Esophagus squamous epithelium (tissue), 5 donors: ENCODE measurements at places on chromosomes 6 and 20. TPM values are rescaled to one million over a fixed set of nuclear protein-coding genes. Genes with fewer than 3 reads are reported as not detected.

GRCh38 chr6:31074401-31074800, 38.0 kb downstream of the C6orf15 start:
- DNase-seq = no peak

The RFX6 gene
- not detected for total RNA-seq

The MAFB gene
- 39.9 TPM for total RNA-seq

- no peak for DNase-seq
Measured at GRCh38 chr6:113388996-113389395, 468.1 kb upstream of the MARCKS start.

- DNase-seq = no peak
Measured at GRCh38 chr20:20799716-20800312, 87.4 kb upstream of the RALGAPA2 start.

GRCh38 chr6:165654144-165654543, 8.9 kb downstream of the PDE10A start:
- no peak for DNase-seq

DNA sequence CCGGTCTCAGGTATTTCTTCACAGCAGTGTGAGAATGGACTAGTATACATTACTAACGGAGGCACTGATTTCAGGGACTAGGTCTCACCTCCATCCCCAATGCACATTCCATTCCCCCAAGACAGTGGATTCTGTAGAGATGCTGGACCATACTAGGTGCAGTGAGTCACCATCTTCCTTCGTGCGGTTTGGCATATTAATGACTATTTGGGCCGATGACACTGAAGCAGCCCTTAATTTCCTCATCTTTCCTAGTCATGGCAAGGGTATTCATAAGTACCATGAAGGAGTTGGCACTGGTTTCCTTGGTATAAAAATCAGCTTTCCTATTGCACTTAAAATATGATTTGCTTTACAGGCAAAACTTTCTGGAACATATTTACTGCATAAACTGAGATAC, 121.4 kb upstream of the TRAF3IP2 start:
- no peak for DNase-seq

The LAMP5 gene
- not detected for total RNA-seq

DNA sequence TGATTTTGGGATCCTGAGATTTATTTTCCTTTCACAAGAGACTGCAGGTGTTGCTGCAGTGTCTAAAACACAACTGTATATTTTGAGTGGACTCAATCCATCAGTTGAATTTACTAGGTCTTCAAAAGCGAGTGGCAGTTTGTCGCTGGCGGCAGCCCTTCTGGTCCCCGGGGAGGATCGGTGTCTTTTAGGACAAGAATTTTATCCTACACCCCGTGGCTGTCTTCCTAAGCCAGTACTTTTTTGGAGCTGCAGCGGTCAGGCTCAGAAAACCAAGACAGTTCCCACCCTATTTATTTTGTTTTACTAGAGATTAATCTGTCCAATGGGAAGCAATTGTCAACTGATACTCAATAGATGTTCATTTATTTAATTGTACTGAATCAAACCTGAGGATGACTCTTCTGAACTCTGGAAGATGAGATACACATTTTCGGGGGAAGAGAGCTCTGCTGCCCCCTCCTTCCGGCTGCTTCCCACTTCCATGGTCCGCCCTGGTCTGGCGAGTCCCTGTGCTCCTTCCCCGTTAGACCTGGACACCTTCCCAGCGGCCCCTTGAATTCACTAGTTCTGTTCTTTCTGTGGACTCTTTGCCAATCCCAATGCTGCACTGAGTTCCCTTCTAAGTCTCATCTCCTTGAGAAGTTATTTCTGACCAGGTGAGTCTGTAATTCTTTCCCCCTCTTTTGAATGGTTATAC, 90.6 kb downstream of the ERMARD start:
- DNase-seq = no peak

GRCh38 chr20:34459209-34459897, 56.9 kb upstream of the DYNLRB1 start:
- DNase-seq = no peak

DNA sequence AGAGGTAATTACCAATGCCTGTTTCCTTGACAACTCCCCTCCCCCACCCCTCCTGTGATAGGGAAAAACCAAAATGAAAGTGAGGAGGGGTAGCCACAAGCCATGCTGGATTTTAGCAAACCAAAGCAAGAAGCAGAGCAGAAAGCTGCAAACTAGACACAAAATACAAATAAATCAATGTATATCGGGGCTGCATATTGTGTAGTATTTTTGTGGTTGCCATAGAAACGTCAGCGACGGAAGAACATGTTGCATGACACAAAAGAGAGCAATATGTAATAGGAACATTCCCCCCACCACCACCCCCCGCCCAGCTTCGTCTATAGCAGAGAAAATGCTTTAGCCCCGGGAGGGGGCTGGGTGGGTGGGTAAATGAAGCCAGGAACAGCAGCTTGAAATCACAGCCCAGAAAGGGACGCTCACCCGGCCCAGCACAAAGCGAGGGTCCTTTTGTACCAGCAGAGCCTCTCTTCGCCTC, 548 bp downstream of the AGPAT4 start:
- no peak for DNase-seq

The TREML4 gene
- not detected for total RNA-seq

GRCh38 chr6:4864519-4864918, 88.3 kb downstream of the CDYL start:
- DNase-seq = no peak

GRCh38 chr6:41066867-41067304, 5.3 kb downstream of the OARD1 start:
- no peak for DNase-seq

The KCNK17 gene
- total RNA-seq = 1.1 TPM

GRCh38 chr6:286681-287488, 5.4 kb upstream of the DUSP22 start:
- no peak for DNase-seq

The SLC35D3 gene
- not detected for total RNA-seq

The MMP24 gene
- total RNA-seq = 0.38 TPM

The MROH8 gene
- total RNA-seq = 0.95 TPM

DNA sequence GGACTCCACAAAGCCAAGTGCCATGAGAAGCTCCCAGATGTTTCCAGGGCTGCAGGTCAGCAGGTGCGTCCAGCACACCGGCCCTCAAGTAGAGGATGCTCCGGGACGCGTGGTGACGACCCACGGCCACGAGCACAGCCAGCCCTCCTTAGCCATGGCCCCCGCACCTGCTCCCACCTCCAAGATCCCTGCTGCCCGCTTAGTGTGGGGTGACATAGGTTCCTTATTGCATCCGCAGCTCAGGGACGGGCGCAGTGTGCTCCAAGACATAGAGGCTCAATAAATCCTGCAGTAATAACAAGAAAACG, 138.1 kb upstream of the RPS6KA2 start:
- DNase-seq = no peak

DNA sequence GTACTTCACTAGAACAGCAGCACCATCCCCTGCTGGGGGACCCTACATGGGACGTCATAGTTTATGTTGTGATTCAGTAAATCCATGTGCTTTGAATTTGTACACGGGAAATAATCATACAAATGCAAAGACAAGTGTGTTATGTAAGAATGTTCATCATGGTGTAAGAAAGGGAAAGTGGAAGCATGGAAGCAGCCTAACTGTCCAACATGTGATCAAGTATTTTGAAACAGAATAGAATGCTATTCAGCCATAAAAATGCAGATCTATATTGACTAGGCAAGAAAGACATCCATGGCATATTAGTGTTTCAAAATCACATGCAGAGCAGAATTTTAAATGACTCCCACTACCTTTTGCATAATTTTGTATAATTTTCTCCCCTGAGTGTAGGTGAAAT, 117.6 kb downstream of the F13A1 start:
- no peak for DNase-seq

The DOK5 gene
- not detected for total RNA-seq

The RIPPLY2 gene
- total RNA-seq = not detected

The PRKN gene
- total RNA-seq = 3.4 TPM

The CST4 gene
- total RNA-seq = not detected

The NTSR1 gene
- 0.06 TPM for total RNA-seq

The DCDC2 gene
- total RNA-seq = not detected

DNA sequence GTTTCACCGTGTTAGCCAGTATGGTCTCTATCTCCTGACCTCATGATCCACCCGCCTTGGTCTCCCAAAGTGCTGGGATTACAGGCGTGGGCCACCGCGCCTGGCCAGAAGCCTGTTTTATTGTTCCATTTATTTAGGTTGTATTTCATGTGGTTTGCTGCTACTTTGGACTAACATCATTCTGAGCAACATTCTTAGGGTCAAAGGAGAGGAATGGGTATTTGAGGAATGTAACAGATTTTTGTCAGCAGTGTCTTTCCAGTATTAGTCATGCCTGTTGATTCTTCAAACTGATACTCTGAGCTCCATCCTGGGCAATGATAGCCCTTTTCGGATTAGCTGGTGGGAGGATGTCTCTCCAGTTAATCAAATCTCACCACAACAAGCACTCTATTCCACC, 213.0 kb upstream of the CITED2 start:
- no peak for DNase-seq

DNA sequence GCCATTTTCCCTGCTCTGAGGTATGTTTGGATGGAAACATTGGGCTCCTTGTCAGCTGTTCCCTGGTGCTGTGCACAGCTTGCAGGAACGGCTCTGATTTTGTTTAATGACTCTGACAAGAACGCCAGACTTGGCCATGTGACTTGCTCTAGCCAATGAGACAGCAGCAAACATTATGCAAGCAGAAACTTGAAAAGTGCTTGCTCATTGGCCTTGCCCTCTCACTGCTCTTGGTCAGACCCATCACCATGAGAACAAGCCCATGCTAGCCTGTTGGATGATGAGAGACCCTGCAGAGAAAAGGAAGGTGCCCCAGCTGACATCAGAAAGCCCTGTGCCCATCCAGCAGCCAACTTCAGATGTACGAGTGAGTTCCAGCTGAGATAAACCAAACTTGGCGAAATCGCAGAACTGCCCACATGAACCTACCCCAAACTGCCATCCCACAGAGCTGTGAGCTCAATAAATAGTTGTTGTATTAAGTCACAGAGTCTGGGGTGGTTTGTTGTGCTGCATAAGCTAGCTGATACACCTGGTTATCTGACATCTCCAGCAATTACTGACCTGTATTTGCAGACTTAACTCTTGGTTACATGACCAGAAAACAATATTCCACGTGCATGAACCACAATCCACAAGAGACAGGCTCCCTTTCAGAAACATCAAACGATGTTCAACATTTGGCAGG, 96.9 kb downstream of the JPH2 start:
- no peak for DNase-seq

DNA sequence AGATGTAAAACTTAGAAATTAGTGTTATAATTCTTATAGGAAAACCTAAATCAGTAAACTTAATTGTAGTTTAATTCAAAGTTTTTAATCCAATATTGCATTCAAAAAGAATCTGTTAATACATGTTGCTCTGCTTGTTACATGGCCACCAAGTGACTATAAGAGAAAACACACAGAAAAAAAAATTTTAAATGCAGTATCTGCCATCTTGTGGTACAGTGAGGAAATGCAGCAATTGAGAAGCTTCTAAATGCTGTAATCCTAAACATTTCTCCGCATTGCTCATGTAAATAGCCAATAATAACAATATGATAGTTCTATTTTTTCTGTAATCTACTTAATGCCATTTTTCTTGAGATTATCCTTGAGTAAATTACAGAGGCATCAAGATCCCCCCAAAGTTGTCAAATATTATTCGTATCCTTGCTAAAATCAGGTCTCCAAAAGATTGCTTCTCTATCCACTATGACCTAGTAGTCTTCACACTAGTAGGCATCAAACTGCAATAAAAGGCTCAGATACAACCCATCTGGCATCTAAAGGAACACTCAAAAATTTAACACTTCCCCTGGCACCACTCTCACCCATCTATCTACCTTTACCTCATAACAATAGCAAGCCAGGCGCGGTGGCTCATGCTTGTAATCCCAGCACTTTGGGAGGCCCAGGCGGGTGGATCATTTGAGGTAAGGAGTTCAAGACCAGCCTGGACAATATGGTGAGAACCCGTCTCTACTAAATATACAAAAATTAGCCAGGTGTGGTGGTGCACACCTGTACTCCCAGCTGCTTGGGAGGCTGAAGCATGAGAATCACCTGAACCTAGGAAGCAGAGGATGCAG, 34.6 kb downstream of the HDAC2 start:
- DNase-seq = no peak

DNA sequence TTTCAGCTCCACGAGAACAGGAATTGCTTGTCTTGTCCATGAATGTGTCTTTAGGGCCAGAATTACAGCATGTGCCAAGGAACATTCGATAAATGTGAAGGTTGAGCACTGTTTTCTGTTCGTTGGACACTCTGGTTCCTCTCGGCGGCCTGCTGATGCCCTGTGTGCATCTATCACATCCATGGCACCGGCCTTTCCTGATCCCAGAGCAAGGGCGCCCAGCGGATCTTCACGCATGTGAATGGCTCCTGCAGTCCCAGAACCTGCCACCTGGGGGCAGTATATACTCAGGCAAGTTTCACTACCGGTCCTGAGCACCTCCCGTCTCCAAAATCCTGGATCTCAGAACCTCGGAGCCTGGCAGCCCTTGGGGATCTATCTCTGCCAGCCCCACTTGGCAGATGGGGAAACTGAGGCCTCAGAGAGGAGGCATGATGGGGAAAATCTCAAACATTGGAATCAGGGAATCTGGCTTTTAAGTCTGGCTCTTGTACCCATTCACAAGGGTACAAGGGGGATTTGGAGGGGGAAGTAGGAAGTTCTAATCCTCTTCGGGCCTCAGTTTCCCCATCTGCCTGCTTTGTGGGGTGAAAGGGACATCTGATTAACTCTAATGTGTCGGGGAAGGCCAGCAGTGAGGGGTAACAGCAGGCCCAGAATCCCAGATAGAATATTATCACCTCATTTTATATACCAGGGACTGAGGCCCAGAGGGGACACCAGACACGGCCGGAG, 4.3 kb upstream of the CEBPB start:
- peak; percentile 38 for DNase-seq

The SLC35F1 gene
- 0.57 TPM for total RNA-seq

DNA sequence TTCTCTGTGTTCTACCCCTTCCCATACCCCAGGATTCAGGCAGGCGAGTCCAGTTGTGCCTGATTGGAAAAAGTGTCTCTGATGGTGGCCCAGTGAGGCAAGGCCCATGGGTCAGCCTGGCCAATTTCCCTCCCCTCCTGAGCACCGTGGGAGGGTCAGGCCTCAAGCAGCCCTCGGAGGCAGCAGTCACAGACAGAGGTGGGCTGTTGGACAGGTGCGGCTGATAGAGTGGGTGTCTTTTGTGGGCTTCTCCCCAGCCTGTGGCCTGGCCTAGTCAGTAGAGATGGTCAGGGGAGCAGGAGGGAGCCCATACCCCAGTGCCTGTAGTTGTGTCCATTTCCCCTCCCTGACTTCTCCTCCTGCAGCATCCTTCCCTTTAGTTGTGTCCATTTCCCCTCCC, 8.9 kb downstream of the MYT1 start:
- no peak for DNase-seq

The TBXT gene
- total RNA-seq = not detected

DNA sequence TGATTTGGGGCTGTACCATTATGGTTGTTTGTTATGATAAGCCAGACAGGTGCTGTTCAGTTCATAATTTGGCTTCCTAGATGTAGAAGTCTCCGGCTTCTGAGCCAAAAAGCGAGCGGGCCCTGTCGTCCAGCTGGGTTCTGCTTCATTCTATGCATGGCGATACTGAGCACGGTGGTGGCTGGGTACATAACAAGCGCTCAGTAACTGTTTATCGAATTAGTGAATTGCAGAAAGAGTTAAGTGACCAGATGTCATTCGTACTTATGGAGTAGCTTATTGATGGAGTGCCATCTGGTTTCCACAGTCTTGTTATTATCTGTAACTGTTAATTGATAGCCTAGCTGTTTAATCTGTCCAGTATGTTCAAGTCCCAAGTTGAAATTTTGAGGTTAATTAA, 85.0 kb downstream of the DTD1 start:
- no peak for DNase-seq

The KATNA1 gene
- total RNA-seq = 16.4 TPM

The RRP36 gene
- total RNA-seq = 65.7 TPM

GRCh38 chr6:169970306-169970988, 219.0 kb downstream of the ERMARD start:
- DNase-seq = no peak

The HRH3 gene
- total RNA-seq = not detected
